Frontal cortex (tissue), 4 donors: ENCODE measurements at places on chromosomes 7 and 10.

DNA sequence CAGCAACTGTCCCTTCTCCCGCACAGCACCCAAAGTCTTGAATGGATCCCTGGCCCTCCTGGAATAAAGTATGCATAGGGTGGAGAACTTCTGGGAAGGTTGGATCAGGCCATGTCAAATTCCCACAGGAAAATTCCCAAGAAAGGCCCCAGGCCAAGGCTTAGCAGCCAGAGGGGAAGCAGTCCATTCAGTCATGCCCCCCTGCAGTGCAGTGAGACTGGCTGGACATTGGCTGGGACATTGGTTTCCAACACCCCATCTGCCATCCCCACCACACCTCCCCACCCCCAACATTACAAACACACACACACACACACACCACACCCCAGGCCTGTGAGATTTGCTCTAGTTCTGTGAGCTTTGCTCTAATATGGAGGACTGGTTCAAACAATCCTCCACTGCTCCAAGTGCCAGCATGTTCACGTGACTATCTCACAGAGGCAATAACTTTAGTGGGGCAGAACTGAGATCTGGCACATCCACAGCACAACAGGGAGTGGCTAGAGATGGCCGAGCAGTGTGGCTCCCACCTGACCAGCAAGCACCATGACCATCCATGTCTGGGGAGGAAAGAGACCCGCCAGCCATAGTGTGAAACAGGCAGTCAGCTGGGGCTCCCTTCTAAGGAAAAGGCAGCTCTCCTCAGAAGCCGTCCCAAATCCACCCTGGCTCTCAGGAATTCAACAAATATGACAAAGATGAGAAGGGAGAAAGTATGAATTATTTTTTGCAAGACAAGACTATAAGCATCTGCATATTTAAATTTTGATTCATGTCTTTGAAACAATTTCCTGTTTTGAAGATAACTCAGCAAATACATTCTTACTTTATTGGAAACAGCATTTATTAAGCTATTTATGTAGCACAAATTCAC is 6.7 kb upstream of the FAM170B start:
- DNase-seq: no peak

DNA sequence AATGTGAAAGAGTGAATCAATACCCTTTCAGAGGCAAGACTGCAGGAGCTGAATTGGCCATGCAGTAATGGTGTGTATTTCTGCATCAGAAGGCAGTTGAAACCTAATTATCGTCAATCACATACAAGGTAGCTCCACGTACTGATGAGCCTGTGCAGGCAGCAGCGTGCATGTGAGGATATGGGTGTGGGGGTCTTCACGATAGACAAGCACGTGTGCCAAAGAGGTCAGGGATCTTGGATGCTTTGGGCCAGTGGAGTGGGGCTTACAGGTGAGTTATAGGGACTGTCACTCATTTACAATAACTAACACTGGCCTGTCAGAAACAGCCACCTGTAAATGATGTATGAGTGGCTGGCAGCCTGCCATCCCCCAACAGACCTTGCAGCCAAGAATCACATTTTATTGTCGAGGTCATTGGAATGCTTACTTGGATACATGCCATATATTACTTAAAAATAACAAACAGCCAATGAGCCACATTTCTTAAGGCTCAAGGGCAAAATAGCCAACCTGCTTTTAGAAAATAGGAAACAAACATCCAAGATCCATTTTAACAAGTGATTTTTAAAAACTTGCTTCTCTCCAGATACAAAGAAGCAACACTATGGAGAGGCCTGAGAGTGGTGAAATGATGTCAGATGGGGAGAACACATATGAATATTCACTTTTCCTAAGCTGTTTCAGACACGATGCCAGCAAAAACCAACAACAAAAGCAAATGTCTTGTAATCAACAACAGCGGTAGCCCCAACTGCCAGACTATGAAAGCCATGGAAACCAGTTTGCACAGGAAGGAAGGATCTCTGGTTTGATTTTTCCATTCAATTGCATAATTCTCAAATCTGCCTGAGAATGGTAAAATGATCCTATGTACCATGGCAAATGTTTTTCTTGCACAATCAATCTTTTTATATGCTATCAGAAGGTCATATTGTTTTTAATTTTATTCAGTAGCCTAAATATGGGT is 210.7 kb downstream of the SKAP2 start:
- no peak for DNase-seq

DNA sequence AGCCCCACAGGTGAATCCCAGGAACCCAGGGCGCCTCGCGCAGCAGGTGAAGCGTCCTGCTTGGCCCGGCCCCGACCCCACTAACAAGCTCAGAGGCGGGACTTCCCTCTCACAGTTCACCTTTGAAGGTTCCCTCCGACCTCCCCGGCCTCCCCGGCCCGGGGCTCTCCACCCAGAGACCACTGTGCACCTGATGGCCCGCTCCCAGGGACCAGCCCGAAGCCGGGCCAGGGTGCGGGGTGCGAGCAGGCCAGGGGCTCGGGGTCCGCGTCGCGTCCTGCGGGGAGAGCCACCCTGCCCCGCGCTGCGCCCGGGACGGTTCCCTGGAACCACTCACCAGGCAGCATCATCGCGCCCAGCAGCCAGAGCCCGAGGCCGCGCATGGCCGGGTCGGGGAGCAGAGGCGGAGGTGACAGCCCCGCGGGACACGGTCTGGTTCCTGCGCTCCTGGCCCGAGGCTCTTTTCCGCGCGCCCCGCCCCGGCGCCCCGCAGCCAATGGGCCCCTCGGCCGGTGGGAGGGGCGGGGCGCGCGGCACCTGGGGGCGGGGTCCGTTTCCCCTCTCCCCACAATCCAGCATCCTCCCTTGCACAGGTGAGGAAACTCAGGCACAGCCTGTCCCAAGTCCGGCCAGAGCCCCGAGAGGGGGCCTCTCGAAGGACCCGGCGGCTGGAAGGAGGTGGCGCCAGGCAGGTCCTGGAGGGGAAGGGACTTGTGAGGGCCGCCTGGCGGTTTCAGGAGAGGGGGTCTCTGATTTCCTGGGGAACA is at the start of gene ADAM8:
TSS of gene ADAM8 (minus strand) at position 434 of the 767 bp plus-strand sequence. CDS start at position 383, 51 bp downstream.
- DNase-seq: no peak

- DNase-seq: no peak
Measured at GRCh38 chr10:117249493-117250093, 8.7 kb downstream of the SLC18A2 start.

DNA sequence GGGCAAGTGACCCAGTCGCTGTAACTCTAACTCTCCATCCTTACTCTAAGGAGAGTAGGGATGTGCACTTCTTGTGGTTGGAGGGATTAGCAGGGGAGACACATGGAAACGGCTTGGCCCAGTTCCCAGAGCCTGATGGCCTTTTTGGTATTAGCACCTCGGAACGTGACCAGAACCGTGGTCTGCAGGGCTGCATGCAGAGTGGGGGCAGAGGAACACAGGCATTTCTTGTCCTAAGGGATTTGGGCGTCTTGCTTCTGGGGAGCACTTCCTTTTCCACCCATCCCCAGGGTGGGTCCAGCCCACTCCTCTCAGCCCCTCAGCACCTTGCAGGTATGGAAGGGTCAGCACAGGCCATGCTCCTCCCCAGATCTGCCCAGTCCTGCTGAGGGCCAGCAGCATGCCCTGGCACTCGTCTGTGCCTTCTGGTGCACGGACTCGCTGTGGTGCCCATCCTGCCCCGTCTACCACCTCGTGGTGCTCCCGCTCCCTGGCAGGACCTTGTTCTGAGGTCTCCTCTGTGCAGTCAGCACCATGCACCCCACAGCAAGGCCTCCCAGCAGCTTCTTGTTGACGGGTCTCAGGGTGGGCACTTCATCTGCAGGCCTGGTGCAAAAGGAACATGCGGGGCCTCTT is 109.6 kb downstream of the ACTR3B start:
- no peak for DNase-seq

GRCh38 chr7:28956608-28957063 is 1.5 kb downstream of the TRIL start:
- DNase-seq: peak; percentile 73

GRCh38 chr10:15251791-15252380 is 83.4 kb upstream of the NMT2 start:
- no peak for DNase-seq

DNA sequence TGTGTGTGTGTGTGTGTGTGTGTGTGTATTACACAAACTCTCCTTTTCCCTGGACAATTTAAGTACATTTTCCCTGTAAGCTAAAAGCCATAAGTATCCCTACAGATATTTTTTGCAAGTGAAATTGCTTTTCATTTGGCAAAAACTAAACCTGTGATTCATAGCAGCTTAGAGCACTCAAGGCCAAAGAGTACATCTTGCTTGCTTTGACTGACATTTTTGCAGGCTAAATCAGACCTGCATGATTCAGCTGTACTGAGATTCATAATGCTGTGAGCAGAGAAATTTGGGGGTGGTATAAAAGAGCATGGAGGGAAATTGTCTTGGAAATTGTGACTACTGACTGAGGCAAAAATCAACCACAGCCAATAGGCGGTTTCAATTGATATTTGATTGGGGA is 500.4 kb downstream of the GFRA1 start:
- no peak for DNase-seq

DNA sequence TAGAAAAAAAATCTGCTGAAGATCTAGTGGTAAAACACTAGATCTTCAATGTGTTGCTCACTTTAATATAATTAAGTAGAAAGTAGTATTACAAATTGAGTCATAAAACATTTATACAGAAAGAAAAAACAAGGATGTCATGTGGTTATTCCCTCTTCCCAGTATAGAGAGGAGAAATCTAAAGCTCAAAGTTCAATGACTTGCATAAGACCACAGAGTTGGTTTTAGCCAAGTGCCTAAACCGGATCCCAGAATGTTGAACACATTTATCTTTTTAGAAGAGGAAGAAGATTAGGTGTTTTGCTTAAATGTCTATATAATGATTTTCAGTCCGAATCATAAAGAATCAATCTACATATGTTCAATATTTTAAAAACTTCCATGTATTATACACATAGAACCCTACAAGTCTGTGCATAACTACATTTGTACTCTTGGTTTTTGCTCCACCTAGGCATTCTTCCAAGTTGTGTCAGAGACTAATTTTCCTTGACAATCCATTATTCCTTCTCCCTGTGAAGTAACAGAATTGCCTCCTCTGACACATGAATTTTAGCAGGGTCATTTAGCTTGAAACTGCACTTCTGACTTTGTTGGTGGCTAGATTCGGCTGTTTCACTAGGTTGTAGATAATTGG is 389.2 kb downstream of the MAGI2 start:
- no peak for DNase-seq

DNA sequence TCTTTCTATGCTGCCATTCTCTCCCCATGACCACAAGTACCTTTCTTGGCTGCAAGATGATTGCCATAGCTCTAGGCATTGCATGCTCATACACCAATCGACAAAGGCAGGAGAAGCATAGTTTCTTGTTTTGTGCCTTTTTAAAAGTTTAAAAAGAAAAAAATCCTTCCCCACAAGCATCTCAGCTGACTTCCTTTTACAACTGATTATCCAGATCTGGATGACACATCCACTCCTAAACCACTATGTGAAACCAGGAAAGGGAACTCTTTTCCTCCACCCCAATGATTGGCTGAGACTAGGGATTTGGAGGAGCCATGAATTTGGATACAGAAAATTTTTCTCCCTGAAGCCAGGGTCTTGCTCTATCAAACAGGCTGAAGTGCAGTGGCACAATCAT is 14.5 kb upstream of the LRRC4 start:
- DNase-seq: no peak

DNA sequence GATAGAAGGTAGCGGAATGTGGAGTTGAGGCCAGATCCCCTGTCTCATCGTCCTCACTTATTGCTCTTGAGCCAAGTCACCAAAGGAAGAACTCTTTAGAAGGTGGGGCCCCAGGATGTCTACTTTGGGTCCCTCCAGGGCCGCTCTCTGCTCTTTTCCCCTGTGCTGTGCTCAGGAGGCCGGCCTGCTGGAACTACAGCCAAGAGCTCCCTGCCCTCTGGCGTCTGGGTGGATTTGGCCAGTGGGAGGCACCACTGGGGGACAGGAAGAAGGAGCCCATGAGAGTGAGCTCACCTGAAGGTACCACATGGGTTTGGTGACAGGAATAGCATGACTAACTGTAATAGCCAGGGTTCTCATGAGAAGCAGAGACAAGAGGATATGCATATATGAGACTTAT is 97.7 kb upstream of the FAM180A start:
- DNase-seq: no peak

GRCh38 chr7:22442882-22443369 is 57.1 kb downstream of the STEAP1B start:
- DNase-seq: no peak

- DNase-seq: peak; percentile 33
Measured at GRCh38 chr7:135335628-135336139, 102.0 kb downstream of the STRA8 start.

GRCh38 chr10:69629897-69630650 is at the start of gene FAM241B:
Gene FAM241B, plus strand, starts transcription at chr10:69630247. Its CDS starts 1,497 bp downstream, at chr10:69631744.
- DNase-seq: peak; percentile 81

- DNase-seq: no peak
Measured at GRCh38 chr7:141328290-141328689, 222.9 kb upstream of the AGK start.

GRCh38 chr10:123995082-123995460 is 98.3 kb downstream of the CHST15 start:
- DNase-seq: peak; percentile 17

- DNase-seq: no peak
Measured at GRCh38 chr10:103901299-103901698, 16.7 kb downstream of the STN1 start.

DNA sequence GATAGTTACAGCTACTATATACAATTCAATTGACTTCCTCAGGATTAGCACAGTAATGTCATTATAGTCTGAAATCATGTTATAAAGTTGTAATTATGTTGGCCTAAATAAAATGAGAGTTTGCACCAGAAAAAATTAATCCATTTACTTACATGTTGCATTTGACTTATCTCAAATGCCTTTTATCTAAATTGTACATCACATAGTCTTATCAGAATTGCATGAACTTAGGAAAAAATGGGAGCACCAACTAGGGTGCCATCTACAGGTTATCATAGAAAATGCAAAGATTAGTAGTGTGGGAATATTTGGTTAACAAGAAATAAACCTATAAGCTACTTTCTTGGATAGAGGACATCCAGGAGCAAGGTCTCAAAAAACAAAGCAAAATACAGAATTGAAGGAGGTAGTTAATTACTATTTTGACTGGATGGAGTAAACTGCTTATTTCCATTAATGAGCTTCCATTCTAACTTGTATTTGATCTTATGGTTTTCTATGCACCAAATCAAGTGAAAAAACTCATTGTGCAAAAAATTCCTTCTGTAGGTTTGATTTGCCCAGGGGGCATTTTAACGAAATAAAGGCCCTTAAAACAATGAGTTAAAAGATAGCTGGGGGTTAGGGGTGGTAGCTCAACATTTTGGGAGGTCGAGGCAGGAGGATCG is 60.0 kb upstream of the ORC5 start:
- no peak for DNase-seq
